ENCODE measurements at places on chromosomes 1 and 21. TPM values are rescaled to one million over a fixed set of nuclear protein-coding genes. Genes with fewer than 3 reads are reported as not detected.

The PTAFR gene
- 0.09 TPM for total RNA-seq

The BCL10 gene
- total RNA-seq, result 13.4 TPM

The KRTAP19-8 gene
- total RNA-seq, result not detected

The DISC1 gene
- 0.10 TPM for total RNA-seq

The EDN2 gene
- 31.3 TPM for total RNA-seq

The TRNAU1AP gene
- total RNA-seq, result 19.8 TPM

The MRPL20 gene
- 148 TPM for total RNA-seq

The OR2G6 gene
- total RNA-seq, result not detected

Measured in A549 treated with Mapracorat at 1 μM for 4 hours (cell line).